ENCODE measurements at places on chromosomes 4 and X.

DNA sequence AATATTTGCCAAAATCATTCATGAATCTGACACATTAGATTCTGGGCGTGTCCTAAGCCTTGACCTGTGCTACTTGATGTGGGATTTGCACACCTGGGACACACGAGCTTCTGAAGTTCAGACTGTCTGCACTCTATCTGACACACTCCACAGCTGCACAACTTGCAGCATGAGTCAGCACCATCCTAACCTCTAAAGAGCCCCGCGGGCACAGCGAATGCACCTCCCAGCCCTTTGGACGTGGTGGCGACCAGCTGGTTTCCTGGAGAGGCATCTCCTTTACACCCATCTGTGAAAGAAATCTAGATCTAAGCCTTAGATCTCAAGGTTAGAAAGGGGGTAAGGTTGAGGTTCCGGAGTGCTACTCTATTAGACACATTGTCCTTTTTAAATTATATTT lies 69.2 kb downstream of the SORBS2 start:
- no peak for DNase-seq

- DNase-seq, result no peak
Observed at GRCh38 chr4:182699795-182700194, 217.4 kb downstream of the DCTD start.

DNA sequence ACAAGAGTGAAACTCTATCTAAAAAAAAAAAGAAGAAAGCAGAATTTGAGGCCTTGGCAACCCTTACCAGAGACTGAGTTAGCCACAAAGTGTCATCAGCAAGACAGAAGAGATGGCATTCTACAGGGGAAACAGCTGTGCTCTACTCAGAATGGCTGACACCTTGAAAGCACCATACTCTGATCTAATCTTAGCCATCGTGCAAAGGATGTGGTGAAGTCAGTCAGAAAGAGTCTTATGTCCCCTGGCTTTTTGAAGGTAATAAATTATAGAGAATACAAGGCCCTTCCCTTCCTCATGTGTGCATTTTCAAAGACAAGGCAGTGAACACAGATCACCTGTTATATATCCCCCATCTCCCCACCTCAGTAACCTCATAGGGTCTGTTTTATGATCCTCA lies 13.2 kb downstream of the CLNK start:
- peak; percentile 31 for DNase-seq

DNA sequence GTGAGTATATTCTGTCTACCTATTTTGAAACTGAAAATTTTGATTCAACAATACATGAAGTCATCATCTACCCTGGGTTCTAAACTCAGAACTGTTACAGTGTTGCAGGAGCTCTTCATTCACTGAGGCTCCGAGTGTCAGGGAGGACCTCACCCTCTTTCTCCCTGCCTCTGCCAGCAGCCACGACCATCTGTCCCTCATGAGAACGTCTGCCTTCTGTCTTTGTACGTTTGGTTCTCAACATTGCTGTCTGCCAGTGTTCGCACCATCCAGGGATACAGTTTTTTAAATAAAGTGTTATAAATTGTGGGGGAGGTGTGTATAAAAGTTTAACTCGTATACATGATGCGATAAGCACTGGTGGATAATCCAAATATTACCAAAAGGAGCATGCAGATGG lies 55.5 kb downstream of the TRAPPC11 start:
- no peak for DNase-seq

DNA sequence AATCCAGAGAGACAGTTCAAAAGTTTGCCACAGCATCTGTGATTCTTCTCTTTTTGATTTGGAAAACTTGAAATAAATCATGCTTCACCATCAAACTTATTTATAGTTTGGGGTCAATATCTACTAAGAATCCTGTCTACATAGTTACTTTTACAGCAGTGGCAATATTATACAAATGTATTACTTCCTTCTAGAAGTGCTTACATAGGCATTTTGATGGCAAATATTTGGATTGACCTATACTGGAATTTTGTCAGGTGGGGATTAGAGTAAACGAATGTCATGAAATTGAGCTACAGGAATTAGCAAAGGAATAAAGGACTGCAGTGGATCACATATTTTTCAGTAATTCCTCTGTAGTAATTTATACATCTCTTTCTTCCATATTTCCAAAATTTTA lies 1885.5 kb upstream of the ADGRL3 start:
- DNase-seq, result no peak

- no peak for DNase-seq
Observed at GRCh38 chrX:151975228-151975593, 735 bp upstream of the GABRE start.

DNA sequence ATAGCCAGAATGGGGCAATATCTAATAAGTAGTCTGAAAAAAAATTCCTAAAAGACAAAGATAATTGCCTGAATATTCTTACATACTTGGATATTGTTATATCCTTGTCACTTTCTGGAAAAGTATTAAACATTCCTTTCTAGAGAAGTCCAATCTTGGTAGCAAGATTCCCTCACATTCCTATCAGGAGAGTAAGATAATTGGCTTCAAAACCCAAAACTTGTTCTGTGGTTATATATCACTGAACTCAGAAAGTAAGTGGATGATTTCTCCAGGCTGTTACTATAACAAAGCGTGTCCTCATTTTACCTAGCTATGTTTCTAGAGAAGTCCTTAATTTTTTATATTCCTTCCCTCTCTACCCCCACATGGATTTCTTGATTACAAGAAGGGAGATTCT lies 46.0 kb upstream of the TEX13A start:
- DNase-seq, result no peak

DNA sequence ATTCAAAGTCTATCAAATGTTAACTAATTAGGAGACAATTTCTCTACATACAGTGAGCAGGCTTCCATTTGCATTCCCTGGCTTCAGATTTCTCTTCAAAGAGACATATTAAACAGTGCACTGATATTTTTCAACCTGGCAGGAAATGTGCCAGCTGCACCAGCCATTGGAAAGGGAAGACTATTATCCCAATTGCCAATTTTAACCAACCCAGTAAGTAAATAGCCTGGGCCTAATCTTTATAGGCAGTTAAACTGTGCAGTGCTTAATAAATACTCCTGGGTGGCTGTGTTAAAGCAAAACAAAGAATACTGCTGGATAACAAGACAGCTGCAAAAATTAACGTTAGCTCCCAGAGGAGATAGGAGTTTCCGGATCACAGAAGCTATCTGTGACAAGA lies 111.9 kb upstream of the GALNT7 start:
- no peak for DNase-seq
